Activated T-cell treated with anti-CD3 and anti-CD28 coated beads for 1 hour (primary cell): ENCODE measurements at places on chromosomes 2 and 18.

- DNase-seq: no peak
Measured at GRCh38 chr2:70047451-70047850, 39.8 kb upstream of the PCBP1 start.

DNA sequence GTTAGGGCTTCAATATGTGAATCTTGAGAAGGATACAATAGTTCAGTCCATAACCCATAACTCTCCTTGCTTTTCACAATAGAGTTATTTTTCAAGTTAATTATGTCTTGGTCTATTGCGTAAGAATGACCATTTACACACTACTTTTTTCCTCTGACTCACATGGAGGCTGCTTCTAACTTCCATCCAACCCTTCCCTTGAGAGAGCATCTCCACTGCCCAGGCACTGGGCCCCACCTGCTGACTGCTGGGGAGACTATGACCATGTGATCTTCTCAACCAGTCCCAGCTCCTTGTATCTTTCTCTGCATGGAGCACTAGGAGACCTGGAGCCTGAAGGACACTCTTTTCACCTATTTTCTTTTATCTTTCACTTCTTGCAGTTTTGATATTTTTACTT, 251.5 kb downstream of the GPD2 start:
- DNase-seq: no peak

DNA sequence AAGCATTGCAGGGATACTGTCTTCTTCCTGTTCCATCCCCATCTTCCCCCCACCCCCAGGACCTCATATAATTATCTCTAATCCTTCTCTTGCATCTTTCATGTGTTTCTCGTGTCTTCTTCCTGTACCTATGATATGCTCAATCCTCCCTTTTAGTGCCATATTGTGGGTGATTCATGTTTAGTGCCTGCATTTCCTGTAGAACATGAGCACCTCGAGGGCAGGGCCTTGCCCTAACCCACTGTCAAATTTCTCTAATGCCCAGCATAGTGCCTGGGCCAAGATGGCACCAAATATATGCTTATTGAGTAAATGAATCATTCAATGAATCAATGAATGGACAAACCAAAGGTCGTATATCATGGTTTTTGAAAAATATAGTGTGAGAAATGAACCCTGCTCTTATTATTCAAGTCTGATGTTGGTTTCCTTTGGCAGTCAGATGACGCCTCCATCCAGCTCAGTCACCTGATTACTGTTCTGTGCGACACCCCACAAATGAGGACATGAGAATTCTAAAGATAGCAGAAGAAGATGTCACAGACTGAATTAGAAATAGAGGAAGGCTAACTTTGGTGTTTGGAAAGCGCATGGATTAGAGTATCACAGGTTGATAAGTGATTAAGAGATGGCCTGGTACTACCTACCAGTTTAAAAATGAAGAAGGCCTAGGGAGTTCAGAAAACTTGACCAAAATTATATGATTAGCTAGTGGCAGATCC, 278.4 kb downstream of the PRKCE start:
- DNase-seq: no peak

GRCh38 chr18:44988821-44989587, 308.3 kb downstream of the SETBP1 start:
- no peak for DNase-seq
